ENCODE measurements at places on chromosomes 3 and 15.

GRCh38 chr3:2567451-2567850 is 468.8 kb downstream of the CNTN4 start:
- no peak for DNase-seq

- no peak for DNase-seq
These were observed 75.6 kb upstream of the MYRIP start for GRCh38 chr3:39733804-39734203.

GRCh38 chr3:97949743-97950142 is 22.5 kb downstream of the RIOX2 start:
- DNase-seq, result no peak

- no peak for DNase-seq
These were observed 19.4 kb downstream of the IFT57 start for GRCh38 chr3:108202834-108203233.

GRCh38 chr3:174035328-174035886 is 637.9 kb downstream of the NLGN1 start:
- DNase-seq, result no peak

- no peak for DNase-seq
These were observed 195.2 kb upstream of the MME start for GRCh38 chr3:154884952-154885351.

Measured in GM13976 (cell line).